Muscle of arm (tissue), 14 donors: ENCODE measurements at places on chromosomes 4 and X.
A peak's percentile ranks its signal among the peaks of the same experiment; 100 is the strongest.

GRCh38 chr4:78040431-78040830 is 16.7 kb upstream of the FRAS1 start:
- no peak for DNase-seq

DNA sequence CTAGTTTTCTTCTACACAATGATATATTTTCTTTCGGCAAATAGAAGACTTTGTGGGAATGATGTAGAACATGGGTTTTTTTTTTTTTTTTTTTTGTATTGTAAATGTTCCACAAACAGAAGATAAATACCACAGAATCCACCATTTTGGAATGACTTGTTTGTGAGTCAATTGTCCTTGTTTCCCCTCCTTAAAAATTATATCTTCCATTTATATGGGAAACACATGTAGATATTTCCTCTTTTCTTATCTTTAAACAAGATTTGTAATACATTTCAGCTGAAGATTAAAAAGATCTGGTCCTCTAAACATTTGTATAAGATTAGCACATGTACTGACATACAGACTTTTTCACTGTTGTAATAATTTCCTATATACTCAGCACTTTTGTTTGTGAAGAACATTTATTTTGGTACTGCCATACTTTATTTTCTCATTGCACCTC is 304.6 kb downstream of the SPRY1 start:
- DNase-seq = no peak

DNA sequence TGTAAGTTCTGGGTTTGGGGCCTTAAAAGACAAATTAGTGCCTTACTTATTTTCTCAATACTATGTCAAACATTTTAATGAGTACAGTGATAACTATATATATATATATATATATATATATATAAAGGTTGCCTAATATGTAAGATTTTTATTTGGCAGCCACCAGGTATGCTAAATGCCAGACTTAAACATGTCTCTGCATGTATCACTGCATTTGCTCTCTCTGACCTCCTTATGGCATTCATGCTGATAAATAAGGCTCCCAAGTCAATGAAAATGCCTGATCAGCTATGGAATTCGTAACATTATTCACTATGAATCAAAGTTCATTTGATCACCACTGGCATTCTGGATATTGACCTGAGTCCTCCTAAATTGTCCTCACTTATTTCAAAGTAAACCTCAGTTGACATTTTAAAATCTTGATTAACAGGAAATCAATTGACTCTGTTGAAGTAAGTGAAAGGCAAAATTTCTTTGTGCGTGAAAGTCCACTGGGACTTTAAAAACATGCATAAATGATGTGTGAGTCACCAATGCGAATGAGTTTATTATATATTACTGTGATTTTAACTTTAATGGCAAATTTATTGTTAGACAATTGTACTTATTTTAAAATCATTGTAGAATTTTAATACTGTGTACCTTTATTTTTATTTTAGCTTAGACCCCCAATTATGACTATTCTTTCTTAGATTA is 29.2 kb upstream of the AREG start:
- DNase-seq = no peak

DNA sequence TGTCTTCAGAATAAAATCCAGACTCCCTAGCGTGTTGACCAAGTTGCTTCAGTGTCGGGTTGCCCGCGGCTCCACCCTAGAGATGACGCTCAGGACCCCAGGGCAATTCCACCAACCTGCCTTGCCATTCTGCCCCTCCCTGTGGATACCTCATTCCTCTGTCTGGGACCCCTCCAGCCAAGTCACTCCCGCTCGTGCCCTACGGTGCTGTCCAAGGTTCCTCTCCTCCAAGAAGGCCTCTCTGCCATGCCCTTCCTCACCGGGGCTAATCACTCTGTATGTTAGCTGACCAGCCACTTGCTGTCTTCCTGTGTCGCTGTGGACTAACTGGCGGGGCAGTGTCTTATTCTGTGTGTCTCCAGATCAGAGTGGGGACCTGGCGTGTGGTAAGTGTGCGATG is 46.6 kb downstream of the TENM3 start:
- DNase-seq = no peak

GRCh38 chr4:47531954-47532321 is 46.9 kb downstream of the ATP10D start:
- no peak for DNase-seq

DNA sequence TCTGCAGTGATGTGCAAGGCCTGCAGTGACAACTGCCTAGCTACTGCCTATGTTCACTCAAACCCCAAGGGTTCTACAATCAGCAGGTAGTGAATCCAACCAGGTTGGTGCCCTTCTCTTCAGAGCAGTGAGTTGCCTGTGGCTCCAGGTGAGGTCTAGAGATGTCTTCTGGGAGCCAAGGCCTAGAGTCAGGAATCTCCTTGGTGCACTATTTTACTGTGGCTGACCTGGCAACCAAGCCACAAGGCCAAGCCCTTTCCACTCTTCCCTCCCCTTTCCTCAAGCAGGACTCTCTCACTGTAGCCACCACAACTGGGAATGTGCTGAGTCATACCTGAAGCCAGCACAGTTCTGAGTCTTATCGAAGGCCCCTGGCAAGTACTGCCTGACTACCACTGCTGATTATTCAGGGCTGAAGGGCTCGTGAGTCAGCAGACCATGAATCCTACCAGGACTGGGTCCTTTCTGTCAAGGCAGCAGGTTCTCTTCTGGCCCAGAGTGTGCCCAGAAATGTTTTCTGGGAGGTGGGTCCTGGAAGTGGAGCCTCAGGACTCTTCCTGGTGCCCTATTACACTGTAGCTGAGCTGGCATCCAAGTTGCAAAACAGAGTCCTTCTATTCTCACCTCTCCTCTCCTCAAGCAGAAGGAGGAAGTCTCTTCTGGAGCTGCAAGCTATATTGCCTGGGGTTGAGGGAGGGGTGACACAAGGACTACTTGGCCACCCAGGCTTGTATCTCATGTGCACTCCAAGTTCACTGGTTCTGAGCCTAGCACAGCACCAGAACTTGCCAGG is 111.6 kb downstream of the BTC start:
- DNase-seq = no peak

- no peak for DNase-seq
Observed at GRCh38 chr4:89247951-89248350, 59.6 kb downstream of the GPRIN3 start.

DNA sequence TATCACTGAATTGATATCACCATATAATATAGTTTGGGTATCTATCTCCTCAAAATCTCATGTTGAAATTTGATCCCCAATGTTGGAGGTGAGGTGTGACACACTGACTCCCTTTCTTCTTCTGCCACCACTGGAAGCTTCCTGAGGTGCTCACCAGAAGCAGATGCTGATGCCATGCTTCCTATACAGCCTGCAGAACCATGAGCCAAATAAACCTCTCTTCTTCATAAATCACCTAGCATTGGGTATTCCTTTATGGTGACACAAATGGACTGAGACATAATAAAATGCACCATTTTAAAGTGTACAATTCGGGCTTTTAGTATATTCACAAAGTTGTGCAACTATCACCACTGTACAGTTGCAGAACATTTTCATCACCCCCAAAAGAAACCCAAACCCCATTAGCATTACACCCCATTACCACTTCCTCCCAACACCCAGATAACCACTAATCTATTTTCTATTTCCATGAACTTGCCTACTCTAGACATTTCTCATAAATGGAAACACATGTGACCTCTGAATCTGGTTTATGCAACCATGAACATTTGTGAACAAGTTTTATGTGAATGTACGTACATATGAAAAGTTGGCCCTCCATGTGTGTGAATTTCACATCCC is 148.9 kb downstream of the OPHN1 start:
- DNase-seq = no peak

GRCh38 chr4:140291259-140291658 is 82.2 kb upstream of the SCOC start:
- DNase-seq = no peak

DNA sequence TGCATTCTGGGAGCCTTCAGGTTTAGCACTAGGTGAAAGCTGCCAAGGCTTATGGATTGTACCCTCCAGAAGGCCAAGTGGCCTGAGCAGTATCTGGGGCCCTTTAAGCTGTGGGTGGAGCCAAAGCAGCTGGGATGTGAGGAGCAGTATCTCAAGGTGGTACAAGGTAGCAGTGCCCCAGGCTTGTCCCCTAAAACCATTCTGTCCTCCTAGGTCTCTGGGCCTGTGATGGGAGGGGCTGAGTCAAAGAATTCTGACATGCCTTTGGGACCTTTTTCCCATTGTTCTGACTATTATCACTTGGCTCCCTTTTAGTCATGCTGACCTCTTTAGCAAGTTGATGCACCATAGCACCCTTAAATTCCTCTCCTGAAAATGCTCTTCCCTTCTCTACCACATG is 99.1 kb upstream of the TSPAN7 start:
- DNase-seq = no peak

DNA sequence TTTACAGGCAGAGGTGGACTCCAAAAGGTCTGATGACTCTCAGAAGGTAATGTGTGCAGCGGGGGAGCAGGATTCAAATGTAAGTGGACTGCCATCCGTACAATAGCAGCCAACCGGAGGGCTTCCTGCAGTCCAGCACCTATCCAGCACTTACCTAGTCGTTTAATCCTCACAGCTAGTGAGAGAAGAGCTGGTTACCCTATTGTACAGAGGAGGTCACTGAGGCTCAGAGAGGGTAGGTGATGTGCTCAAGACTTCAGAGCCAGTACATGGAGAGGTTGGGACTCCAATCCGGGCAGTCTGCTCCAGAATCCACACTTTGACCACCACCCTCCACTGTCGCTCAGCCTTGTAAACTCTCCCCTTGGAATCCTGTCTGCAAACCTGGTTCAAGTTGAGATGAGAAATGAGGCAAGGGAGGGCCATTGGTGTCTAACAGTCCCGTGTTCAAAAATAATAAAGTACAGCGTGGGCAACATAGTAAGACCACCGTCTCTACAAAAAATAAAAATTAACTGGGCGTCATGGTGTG is 22.5 kb upstream of the JAKMIP1 start:
- DNase-seq = no peak

GRCh38 chr4:72507167-72507566 is 61.9 kb downstream of the ADAMTS3 start:
- DNase-seq = no peak

DNA sequence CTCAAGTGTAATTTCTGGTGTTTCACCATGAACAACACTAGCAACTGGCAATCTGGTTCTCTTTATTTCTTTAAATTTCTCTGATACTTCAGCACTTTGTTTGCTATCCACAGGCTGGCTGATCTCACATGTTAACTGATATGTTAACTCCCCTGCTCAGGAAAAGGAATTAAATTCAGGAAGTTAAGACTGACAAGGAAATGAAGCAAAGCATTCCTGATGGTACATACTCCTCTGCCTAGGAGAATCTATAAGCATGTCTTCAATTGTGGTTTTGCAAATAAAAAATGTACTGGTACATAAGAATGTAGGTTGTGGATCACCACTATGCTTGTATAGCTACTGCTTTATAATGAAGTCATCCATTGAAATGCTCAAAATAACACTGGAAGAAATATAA is 1119.2 kb upstream of the INTU start:
- DNase-seq = no peak

- no peak for DNase-seq
Observed at GRCh38 chr4:140260227-140260626, 106.2 kb upstream of the MAML3 start.

- no peak for DNase-seq
Observed at GRCh38 chr4:162657966-162658365, 494.2 kb upstream of the FSTL5 start.

DNA sequence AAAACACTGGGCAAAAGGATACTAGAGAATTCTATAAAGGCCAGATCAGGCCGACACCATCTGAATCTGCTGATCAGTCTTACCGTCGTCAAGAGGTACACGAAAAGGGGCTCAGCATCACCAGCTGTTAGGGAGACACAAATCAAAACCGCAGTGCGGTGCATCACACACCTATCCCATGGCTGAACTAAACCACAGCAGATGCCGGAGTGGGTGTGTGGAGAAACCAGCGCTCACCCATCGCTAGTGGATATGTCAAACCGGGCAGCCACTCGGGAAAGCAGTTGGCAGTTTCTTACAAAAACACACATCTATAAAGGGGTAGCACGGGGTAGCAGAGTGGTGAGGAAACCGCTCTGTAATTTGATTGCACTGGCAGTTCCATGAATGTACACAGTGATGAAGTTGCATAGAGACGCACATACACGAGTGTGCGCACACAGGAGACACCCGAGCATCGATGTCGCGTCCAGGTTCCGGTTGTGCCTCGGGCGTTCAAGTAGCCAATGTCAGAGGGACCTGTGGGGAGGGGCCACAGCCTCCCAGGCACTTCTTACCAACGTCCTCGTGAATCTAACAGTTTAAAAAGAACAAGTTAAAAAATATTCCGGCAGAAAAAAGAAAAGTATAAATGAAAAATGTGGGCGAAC is 23.1 kb upstream of the CCNQ start:
- no peak for DNase-seq

DNA sequence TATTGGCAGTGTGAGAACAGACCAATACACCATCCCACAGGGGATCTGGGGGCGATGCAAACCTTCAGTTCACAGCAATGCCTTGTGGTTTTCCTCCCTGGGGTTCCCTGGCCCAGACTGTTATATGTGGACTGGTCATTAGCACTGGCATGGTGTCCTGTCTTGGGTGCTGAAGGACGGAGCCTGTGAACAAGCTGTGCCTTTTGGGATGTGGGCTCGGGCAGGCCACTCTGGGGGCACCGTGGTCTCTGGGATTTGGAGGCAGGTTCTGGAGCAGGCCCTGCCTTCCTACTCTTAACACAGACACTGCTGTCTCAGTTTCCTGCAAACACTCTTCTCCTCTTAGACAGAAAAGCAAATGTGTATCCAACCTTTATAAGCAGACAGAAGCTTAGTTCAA is 93.0 kb upstream of the ADRA2C start:
- no peak for DNase-seq

GRCh38 chr4:3442959-3443749 is 1.4 kb downstream of the HGFAC start:
- no peak for DNase-seq

DNA sequence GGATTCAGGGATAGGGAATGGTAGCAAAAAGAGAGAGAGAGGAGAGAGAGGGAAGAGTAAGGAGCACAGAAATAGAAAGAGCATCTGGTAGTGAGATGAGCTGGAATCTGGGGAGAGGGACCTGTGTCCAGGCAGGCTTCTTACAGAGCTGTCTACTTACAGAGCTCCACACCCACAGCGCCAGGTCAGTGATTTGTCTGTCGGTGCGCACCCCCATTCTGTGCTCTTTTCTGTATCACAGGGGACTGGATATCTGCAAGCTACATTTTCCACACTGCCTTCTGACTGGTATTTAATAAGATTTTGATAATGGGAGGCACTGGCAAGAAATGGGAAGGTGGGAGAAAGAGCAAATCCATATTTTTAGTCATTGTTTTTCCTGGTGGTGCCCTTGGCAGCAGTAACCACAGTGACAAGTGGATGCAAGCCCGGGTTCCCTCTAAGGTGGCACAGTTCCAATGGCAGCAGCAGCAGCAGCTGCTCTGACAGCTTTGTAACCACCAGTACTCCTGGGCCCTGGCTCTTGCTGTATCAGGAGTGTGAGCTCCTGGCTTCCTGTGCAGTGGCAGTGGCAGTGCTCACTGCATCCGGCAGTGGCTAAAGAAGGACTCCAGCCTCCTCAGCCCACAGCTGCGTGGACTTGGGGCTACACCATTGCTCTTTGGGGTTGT is 300.5 kb downstream of the TRIML1 start:
- peak; percentile 31 for DNase-seq
